ENCODE measurements at places on chromosomes 2 and 18.

DNA sequence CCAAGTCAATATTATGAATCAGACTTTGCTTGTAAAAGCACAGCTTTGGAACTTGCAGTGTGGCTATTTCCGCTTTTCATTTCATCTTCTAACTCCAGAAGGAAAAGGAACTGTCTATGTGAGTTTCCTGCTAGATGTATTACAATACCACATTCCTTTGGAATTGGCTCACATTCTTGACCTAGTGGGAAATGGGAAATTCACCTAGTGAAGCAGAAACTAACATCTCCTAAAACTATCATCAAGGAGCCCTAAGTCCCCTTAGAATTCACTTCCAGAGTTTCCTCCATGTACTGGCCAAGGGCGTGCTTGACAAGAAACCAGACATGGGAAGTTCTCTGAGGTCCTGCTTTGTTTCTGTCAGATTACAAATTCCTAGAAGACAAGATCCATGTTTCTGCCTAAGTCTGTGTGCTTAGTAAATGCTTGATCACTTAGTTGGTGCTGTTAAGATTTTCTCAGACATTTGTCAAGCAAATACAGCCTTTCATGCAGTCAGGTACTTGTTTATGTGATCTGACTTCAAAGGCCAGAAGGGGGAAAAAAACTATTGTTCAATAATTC is 275.7 kb upstream of the FN1 start:
- DNase-seq: no peak

GRCh38 chr2:181850936-181851560 is 40.5 kb upstream of the ITPRID2 start:
- no peak for DNase-seq

- DNase-seq: no peak
Observed at GRCh38 chr2:160672211-160672610, 178.6 kb upstream of the RBMS1 start.

DNA sequence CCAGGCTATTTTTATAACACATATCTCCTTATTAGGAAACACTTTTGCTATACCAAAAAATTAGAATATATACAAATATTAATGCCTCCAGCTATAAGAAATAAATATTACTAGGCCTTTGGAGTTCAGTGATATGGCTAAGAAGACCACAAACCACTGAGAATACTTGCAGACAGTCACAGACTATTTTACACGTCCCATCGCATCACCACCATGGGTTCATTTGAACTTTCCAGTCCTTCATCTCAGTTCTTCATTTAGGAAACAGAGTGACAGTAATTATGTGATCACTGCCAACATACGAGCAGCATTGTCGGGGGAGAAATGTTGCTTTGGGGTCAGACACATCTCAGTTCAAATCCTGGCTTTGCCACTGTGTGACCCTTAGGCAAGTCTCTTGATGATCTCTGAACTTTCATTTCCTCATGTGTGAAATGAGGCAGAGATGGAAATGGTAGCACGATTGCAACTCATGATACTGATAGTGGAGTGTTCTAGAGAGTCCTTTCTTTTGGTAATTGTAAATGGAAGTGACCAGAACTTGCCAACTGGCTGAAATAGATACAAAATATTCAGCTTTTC is 138.9 kb upstream of the NRP2 start:
- no peak for DNase-seq

- no peak for DNase-seq
Observed at GRCh38 chr2:145653553-145653952, 1133.6 kb upstream of the ZEB2 start.

DNA sequence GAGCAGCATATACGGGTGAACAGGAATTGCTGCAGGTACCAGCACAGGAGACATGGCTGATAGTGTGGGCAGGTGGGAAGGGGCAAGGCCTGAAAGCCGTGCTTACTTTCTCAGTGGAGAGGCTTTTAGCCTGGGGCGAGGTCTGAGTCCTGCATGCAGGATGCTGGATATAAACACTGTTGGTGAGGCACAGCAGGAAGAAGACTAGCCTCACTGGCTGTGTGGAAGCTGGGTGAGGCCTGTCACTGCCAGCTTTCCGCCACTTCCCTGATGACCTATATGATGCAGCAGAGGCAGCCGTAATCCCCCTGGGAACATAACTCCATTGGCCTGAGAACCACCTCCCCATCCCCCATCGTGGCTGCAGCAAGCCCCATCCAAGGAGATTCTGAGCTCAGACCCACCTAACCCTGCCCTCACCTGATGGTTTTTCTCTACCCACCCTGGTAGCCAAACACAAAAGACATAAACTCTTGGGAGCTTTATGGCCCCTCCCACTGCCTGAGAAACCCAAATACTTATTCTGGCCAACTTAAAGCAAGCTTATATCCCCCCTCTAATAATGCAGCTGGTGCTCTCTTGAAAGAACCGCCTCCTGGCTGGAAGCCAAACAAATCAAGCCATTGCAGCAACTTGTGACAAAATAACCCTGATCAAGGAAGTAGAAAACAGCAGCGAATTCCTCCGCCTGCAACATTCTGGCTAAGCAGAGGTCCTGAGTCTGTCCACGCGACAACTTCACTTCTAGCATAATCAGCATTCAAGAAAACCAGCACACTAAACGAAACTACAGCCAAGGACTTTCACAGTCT is 54.6 kb upstream of the DSC1 start:
- no peak for DNase-seq

- no peak for DNase-seq
Observed at GRCh38 chr2:203016716-203017115, 2.0 kb downstream of the NBEAL1 start.

DNA sequence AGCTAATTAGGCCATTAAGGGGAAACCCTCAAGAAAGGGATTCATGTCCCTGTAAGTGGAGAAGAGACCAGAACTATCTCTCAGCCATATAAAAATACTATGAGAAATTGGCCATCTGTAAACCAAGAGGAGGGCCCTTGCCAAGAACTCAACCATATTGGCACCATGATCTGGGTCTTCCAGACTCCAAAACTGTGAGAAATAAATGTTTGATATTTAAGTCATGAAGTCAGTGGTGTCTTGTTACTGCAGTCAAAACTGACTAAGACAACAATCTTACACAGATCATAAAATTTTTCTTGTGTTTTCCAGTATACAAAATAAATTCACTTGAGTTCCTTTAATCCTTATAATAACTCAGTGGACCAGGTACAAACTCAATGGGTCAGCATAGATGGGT is 589.8 kb upstream of the CDH2 start:
- no peak for DNase-seq

DNA sequence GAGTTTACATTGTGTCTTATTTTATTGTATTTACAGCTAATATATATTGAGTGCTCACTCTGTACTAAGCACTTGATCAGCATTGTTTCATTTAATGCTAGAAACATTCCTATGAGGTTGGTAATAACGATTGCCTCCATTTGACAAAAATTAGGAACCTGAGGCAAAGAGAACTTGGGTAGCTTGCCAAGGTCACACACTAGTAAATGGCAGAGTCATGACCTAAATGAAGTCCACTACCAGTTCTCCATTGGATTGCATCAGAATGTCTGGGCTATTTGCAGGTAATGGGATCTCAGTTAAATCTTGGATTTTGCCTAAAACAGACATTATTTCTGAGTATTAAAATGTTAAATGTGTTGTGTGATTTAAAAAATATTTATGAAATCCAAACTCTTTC is 65.8 kb upstream of the CRIM1 start:
- no peak for DNase-seq

GRCh38 chr2:186612555-186613440 is 22.9 kb downstream of the ITGAV start:
- no peak for DNase-seq

GRCh38 chr2:38073211-38074057 is 2.5 kb downstream of the CYP1B1 start:
- DNase-seq: no peak

DNA sequence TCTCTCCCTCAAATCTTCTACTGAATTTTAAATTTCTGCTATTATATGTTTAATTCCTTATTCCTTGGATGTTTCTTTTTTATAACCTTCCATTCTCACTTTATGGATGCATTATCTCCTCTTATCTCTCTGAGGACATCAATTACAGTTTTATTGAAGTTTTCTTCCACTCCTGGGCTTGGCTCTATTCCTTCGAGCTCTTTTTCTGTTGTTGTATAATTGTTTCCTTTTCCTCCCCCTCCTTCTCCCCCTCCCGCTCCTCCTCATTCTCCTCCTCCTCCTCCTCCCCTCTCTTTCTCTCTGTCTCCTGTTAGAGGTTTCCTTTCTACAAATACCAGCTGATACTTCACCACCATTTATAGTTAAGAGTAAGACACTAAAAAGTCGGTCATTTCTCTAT is 209.8 kb downstream of the ZBTB7C start:
- no peak for DNase-seq

DNA sequence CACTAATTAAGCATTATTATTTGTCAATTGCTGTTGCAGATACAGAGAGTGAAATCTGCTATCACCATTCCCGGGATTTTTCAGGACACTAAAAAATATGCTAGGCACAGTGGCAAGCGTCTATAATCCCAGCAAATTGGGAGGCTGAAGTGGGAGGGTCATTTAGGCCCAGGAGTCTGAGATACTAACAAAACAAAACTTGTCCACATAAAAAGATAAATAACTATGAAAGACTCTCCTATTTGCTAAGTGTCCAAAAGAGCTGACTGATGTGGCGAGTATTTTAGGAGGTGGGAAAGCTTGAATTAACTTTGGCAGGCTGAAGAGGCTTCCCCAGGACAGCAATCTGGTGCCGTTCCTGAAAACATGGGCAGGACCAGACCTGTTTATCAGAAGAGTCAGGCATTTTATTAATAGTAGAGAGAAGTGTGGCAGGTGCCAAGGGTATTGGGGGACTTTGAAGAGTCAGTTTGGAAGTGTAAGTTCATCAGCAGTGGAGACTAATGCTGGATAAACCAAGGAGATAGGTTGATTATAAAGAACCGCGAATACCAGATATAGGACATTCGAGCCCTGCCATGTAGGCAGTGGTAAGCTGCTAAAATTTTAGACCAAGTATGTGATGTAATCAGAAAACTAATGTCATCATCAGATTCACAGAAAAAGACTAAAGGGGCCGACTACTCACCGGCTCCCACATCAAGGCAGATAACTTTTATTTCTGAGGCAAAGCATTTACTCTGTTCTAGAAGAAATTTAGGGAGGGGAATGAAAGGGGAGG is 201.8 kb downstream of the EPHA4 start:
- DNase-seq: no peak

DNA sequence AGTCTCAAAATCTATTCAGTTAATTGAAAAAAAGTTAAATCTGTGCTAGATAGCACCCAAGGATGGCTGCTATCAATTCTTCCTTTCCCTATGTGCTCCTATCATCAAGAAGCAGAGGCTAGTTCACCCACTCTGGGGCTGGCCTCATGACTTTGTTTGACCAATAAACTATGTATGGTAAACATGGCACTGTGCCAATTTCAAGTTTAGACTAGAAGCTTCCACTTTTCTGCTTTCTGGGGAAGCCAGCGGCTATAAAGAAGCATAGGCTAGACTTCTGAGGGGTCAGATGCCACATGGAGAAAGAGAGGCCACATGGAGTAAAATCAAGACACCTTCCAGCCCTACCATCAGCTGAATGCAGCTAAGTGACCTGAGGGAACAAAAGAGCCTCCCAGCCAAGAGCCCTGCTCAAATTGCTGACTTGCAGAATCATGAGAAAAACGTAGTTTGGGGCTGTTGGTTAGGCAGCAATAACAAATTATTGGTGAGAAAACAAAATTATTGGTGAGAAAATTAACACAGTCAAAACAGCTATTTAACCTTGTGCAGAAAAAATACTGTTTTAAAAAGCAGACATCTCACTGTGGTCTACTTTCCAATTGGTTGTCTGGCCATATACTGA is 86.5 kb upstream of the SLC14A2 start:
- no peak for DNase-seq

DNA sequence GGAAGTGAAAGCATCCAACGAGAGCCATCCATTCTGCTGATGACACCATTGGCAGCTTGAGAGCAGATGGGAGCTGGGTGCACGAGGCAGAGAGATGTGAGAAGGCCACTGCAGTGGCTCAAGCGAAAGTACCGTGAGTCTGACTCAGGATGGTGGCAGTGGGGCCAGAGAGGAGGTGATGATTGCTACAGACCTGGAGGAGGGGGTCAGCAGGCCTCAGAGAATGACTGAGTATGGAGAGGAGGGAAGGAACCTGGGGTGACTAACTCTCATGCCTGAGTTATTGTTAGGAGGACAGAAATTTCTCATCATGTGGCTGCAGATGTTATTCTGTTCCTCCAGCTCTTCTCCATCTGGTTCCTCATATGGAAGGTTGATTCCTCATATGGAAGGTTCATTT is 8.8 kb upstream of the ZBTB7C start:
- DNase-seq: no peak

GRCh38 chr2:30135541-30135940 is 11.3 kb upstream of the YPEL5 start:
- no peak for DNase-seq

GRCh38 chr2:77567723-77568122 is 45.5 kb upstream of the LRRTM4 start:
- no peak for DNase-seq

DNA sequence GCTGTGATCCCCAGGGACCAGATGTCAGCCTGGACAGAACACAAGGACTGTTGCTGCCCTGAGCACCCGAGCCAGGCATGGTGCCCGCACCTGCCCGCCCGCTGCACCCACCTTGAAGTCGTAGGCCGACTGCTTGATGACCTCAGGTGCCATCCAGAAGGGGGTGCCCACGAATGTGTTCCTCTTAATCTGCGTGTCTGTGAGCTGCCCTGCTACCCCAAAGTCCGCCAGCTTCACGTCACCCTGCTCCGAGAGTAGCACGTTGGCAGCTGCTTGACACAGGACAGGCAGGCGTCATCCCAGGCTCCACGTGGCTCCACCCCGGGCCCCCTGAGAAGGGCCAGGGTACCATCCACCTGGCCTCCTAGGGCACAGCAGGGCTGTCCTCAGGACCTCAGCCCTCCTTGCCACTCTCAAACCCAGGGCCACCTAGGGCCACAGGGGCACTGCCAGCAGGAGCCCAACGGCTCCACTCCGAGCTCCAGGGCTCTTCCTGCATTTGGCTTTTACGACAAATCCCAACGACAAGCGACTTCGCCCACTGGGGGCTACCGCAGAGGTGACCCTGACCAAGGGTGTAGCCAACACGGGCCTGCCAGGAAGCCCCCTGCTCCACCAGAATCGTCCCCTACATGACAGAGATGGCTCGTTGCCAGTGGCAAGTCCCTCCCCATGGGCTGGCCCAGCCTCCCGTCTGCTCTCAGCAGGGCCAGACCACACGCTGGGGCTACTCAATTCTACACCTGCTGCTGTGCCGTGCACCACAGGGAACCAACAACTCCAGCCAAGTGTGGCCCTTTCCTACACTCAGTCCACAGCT is 9.0 kb downstream of the STK25 start:
- DNase-seq: no peak

GRCh38 chr2:84393829-84394228 is 65.3 kb downstream of the SUCLG1 start:
- DNase-seq: no peak

GRCh38 chr18:7740821-7741220 is 173.7 kb downstream of the PTPRM start:
- DNase-seq: no peak

DNA sequence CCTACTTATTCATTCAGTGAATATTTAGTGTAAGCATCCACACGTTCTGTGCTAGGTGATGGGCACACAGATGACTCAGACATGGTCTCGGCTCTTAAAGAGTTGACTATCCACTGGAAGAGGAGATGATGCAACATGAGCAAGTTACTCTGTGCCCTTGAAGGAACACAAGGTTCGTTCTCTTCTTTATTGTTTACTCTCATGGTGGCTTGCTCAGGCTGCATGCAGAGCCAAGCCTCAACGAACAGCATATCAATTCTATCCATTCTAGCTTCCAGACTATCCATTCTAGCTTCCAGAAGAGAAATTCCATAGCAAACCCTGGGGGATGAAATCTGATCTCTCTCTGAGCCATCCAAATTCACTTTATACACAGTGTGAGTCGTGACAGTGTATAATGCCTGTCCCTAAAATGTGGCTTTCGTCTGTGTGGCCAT is 68.1 kb upstream of the CTAGE1 start:
- no peak for DNase-seq
